ENCODE measurements at places on chromosomes 1 and 21. TPM values are rescaled to one million over a fixed set of nuclear protein-coding genes. Genes with fewer than 3 reads are reported as not detected.

The TESK2 gene
- total RNA-seq: 3.1 TPM

The MATN1 gene
- total RNA-seq: not detected

The SPRR3 gene
- 67.3 TPM for total RNA-seq

The COL6A1 gene
- total RNA-seq: 1.0 TPM

The RPE65 gene
- not detected for total RNA-seq

The FAM167B gene
- total RNA-seq: 0.34 TPM

The C1QA gene
- not detected for total RNA-seq

The SNAPIN gene
- total RNA-seq: 42.1 TPM

The HES5 gene
- total RNA-seq: 0.28 TPM

The EPHA2 gene
- total RNA-seq: 184 TPM

The TMPRSS2 gene
- total RNA-seq: under 0.01 TPM
